ENCODE measurements at places on chromosomes 12 and 14.

- no peak for DNase-seq
Measured at GRCh38 chr12:39622306-39622705, 2.7 kb upstream of the ABCD2 start.

DNA sequence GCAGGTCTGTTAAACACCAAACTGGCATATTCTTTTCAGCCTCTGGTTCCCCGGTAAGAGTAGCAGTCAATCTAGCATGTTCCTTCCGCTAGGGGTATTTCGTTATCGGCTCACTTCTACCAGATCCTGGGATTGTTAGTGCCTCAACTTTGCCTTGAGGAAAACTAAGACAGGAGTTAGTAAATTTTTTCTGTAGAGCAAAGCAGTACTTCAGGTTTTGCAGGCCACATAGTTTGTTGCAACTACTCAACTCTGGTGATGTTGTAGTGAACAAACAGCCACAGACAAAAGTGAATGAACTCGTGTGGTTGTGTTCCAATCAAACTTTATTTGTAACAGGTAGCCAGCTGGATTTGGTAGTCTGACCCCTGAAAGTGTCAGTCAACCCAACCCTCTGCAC lies 6.3 kb upstream of the CDH24 start:
- no peak for DNase-seq

DNA sequence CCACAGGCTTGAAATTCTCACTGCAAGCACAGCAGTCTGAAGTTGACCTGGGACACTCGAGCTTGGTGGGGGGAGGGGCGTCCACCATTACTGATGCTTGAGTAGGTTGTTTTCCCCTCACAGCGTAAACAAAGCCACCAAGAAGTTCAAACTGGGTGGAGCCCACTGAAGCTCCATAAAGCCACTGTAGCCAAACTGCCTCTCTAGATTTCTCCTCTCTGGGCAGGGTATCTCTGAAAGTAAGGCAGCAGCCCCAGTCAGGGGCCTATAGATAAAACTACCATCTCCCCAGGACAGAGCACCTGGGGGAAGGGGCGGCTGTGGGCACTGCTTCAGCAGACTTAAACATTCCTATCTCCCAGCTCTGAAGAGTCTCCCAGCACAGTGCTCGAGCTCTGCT lies 31.7 kb upstream of the ST8SIA1 start:
- no peak for DNase-seq

DNA sequence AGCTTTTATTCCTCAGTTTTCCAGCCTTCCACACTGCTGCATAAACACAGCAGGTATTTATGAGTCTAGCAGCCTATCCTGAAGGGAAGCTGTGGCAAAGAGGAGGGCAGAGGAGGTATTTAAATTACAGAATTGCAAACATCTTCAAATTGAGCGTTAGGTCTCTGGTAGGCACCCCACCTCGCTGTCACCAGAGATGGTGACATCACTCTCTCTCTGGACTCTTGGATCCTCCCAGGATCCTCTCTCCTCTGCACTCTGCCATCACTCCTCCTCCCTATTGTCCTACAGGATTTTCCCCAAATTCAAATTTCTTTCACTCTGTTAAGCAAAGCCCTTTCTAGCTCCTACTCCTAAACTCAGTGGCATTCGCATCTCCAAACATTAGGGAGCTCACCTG lies 6.7 kb downstream of the PLEKHD1 start:
- no peak for DNase-seq

GRCh38 chr12:109961612-109962011 lies 34.6 kb downstream of the GIT2 start:
- no peak for DNase-seq

- DNase-seq = no peak
Measured at GRCh38 chr14:21494902-21495762, 16.0 kb downstream of the METTL3 start.

GRCh38 chr12:89950421-89950820 lies 241.8 kb upstream of the ATP2B1 start:
- no peak for DNase-seq

DNA sequence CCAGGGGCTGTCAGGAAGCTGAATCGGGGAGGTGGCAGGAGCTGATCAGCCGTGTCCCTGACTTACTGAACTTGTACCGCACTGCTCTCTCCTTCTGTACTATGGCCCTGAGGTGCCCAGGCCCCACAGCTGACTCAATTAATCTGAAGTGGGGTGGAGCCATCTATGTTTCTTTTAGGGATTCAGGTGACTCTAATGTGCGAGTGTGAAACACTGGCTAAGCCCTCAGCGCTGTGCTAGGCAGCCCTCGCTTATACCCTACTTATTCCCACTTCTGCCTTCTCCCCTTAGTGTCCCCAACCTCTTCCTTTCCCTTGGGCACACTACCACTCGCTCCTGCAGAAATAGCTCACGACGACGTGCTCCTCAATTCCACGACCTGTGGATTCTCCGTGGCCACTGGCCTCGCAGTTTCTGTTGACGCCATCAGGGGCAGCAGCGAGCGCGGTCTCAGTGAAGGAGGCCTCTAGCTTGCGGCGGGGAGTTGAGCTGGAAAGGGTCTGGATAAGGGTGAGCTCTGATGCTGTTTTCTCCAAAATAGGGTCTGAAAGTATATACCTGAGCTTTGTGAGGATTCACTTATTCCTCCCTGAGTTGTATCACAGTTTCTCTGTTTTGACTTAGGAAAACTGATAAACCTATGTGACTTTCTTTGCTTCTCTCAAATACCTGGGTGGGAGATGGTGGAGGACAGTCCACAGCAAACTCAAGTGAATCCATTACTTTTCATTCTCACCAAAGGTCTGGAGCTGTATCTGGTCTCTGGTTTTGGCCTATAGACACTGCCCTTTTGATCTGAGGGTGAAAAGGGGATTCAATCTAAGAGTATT lies 167.6 kb downstream of the SLC41A2 start:
- peak; percentile 24 for DNase-seq

GRCh38 chr12:11801643-11802042 lies 152.2 kb downstream of the ETV6 start:
- DNase-seq = no peak

GRCh38 chr14:23147676-23148075 lies 28.6 kb upstream of the CEBPE start:
- no peak for DNase-seq

GRCh38 chr12:115313929-115314328 lies 630.0 kb upstream of the TBX3 start:
- no peak for DNase-seq

GRCh38 chr12:73902260-73902659 lies 635.4 kb upstream of the ATXN7L3B start:
- no peak for DNase-seq

DNA sequence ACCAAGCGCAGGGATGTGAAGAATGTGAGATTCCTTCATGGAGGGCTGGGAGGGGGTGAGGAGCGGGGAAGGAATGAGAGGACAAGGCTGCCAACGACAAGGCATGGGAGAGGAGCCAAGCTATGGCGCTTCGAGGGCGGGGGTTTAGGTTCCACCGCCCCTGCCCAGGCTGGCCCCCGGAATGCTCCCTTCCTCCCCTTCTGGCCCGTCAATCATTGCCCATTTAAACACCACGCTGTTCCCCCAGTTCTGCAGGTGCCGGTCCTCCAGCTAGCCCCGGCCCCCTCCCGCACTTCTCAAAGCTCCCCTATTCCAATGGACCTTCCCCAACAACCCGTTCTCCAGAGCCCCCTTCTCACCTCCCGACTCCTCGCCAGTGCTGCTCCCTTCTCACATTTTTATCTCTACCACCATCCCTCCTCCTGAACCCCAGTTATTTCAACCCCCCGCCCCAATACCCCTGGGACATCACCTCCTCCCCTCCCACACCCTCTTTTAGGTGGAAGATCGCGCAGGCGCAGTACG lies 428 bp downstream of the RNF41 start:
- DNase-seq = no peak

DNA sequence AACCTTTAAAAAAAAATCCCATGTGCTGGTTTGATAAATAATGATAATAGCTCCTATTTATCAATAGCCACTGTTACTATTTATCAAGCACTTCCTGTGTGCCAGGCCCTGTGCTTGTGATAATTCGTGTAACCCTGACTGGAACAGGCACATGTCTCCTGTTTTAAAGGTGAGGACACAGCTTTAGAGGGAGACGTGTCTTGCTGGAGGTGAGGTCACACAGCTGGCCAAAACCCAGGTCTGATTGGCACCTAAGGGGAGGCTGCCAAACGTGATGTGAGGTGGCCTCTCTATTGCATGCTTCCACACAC lies 156.6 kb downstream of the VRK1 start:
- DNase-seq = no peak

- no peak for DNase-seq
Measured at GRCh38 chr12:124490584-124491305, 76.7 kb downstream of the NCOR2 start.

DNA sequence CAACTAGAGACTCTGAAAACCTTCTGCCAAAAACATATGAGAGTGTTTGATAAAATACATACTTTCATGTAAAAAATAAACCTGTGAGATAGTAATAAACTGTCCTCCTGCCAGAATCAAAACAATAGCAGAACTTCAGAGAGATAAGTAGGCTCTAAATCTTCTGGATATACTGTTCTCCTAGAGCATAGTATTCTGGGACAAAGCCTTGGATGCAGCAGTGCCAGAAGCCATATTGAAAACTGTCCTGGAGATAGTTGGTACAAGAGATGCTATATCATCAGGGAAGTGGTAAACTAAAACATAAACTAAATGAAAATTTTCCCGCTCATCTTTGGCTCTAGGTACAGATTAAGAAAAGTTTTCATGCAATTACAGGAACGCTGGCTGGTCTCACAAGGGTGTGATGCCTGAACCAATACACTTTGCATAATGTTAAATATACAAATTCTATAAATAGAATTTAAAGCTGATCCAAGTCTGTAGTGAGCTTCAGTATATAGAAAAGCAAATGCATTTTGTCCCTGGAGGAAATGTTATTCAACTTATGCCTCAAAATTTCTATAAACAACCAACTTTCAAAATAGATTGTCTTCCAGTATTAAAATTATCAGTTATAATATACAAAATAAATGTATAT lies 355.6 kb downstream of the ADAMTS20 start:
- DNase-seq = no peak

- no peak for DNase-seq
Measured at GRCh38 chr12:69341328-69341727, 6.9 kb upstream of the LYZ start.

GRCh38 chr12:50786498-50787231 lies 22.8 kb downstream of the ATF1 start:
- DNase-seq = no peak

DNA sequence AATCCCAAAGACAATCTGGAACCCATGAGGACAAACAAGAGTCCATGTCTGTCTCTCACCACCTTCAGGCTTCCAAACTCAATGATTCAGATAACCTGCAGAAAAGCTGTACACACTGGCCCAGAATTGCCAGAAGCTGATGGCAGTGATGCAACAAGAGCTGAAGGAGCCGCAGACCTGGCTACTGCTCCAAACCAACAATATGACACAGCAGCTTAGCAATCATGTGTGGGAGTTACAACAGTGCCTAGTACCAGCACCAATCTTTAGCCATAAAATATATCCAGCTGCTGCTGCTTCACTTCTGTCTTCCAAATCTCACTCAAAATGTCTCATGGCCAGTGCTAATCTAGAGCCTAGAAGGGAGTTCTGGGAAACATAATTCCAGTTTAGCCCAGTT lies 22.0 kb downstream of the RPS6KA5 start:
- DNase-seq = no peak

- no peak for DNase-seq
Measured at GRCh38 chr12:113910751-113911272, 55.3 kb downstream of the RBM19 start.

DNA sequence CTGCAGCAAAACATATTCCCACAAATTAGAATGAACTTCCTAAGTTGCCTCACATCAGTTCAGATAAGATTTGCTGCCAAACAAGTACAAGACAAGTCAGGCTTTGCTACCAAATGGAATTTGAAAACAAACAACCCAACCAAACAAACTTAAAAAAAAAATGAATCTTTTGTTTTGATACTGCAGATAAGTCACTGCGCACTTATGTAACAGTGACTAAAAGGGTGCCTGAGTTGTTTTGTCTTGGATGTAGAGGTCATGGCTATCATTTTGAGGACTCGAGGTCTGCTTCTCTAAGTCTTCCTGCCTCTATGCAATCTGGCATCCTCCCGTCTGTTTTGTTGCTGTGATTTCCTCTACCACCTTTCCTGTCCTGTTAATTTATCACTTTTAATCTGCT lies 11.1 kb upstream of the EPS8 start:
- DNase-seq = no peak

- no peak for DNase-seq
Measured at GRCh38 chr14:75221797-75222196, 45.4 kb upstream of the TMED10 start.

- no peak for DNase-seq
Measured at GRCh38 chr14:39419272-39419671, 13.0 kb downstream of the FBXO33 start.

- no peak for DNase-seq
Measured at GRCh38 chr12:41634091-41634490, 446.0 kb downstream of the PDZRN4 start.

GRCh38 chr14:23146351-23146910 lies 27.4 kb upstream of the CEBPE start:
- DNase-seq = no peak

DNA sequence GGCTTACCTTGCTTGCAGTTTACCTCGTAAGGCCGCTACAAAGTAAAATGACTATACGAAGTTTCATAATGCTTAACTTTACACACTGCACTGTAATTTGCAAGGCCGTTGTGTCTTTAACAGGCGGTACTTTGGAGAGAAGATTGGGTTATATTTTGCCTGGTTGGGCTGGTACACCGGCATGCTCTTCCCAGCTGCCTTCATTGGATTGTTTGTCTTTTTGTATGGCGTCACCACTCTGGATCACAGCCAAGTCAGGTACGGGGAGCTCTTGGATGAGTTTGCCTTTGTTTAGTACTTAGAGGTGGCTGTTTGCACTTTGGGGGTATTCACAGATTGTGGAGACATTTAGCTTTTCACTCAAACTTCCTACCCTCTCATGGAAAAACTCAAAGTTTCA lies 167.8 kb downstream of the SLC5A8 start:
- no peak for DNase-seq

GRCh38 chr14:101007004-101007614 lies 103.6 kb upstream of the RTL1 start:
- no peak for DNase-seq

DNA sequence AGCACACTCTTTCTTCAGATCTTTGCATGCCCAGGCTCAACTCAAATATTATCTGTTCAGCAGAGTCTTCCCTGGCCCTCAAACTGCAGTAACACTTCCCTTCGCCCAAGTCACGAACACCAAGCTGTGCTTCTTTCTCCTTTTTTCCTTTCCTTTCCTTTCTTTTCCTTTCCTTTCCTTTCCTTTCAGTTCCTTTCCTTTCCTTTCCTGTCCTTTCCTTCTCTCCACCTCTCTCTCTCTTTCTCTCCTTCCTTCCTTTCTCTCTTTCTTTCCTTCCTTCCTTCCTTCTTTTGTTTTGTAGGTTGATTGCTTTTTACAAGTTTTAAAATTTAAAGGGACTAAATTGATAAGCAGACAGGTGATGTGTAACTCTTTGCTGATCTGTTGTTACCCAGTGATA lies 19.0 kb upstream of the ADGRD1 start:
- no peak for DNase-seq

DNA sequence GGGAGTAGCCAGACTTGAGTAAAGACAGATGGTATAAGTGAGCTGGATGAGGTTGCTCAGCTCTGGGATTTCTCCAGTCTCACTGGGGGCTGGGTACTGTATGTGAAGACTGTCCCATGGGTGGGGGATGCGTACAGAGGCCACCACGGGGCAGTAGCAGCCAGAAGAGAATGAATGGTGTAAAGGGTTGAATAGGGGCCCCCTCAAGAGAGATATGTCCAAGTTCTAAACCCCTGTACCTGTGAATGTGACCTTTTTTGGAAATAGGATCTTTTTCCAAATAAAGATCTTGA lies 21.8 kb upstream of the BCDIN3D start:
- DNase-seq = no peak

Measured in stimulated activated CD4-positive, alpha-beta T cell treated with anti-CD3 and anti-CD28 coated beads, Interleukin-1b, Interleukin-23, amount 100 ng/mL, for 1 hour (primary cell).